Activated naive CD4-positive, alpha-beta T cell treated with anti-CD3 and anti-CD28 coated beads, Interleukin-2, amount 50 U/mL, for 16 hours (primary cell): ENCODE measurements at places on chromosomes 1 and 21.

DNA sequence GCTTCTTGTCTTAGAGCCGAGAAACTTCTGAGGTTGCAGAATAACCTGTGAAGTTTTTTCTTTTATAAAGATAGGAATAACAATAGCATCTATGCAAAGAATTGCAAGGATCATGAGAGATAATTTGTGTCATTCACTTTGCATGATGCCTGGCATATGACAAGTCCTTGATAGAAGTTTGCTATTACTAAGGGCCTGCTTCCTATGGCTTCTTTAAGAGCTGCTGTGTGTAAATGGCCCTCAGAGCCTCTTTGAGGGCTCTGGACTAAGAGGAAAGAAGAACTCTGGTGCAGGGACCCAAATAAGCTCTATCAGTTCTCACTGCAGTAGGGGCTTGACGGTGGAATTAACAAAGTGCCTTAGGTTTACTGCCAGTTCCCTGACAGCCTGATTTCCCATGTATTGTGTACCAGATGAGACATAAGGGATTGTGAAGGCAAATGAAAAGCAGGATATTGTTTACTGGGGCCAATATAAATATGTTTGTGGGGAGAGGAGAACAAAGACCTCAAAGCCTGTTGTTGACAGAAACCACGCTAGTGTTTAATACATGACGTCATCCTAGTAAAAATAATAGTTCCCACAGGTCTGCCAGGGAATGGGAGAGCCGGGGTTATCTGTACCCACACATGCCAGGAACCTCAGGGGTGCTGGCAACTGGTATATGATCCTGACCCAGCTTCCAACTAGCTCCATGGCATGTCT, 131.2 kb upstream of the UBE2U start:
- DNase-seq = no peak

DNA sequence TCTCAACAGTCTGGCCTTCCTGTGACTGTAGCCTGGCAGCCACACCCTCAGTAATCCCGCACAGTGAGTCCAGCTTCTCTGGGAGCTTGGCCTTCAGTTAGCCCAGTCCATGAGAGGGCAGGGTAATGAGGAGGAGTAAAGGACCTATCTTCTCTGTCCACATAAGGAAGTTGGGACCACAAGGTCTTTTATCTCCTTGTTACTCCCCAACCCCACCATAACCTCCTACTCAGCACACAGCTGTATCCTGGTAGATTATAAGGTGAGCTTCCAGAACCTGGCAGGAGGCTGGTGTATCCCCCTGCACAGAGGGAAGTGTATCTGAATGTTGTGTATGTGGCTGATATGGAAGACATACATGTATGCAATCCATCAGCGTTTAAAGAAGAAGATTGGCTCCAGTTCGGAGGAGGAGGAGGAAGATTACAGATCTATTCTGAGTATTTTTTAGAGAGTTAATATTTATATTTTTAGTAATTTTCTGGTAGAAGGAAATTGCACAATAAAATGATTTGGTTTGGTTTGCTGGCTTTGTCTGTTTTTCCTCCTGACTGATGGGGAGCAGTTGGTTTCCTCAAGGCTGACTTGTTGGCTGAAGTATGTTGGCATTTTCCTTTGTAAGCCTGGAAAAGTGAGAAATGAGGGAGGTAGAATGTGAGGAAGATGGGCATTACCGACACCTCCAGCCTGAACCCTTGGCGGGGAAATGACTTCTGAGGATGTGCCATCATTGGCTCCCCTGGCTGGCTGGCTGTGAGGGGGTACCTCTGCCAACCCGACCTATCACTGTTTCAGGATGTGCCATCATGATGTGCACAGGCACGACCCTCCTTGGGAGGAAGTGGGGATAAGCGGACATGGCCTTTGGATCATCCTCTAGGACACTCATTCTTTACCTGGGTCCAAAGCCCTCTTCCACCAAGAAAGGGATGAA, 5.0 kb downstream of the C1orf226 start:
- DNase-seq = no peak

- DNase-seq = no peak
Observed at GRCh38 chr1:35220976-35221375, 28.0 kb upstream of the SFPQ start.

GRCh38 chr1:147177611-147178380, 5.5 kb upstream of the PRKAB2 start:
- DNase-seq = no peak

GRCh38 chr1:52237430-52237829, 95.5 kb downstream of the ZFYVE9 start:
- no peak for DNase-seq

- DNase-seq = no peak
Observed at GRCh38 chr1:51219022-51219421, 17.1 kb upstream of the RNF11 start.

DNA sequence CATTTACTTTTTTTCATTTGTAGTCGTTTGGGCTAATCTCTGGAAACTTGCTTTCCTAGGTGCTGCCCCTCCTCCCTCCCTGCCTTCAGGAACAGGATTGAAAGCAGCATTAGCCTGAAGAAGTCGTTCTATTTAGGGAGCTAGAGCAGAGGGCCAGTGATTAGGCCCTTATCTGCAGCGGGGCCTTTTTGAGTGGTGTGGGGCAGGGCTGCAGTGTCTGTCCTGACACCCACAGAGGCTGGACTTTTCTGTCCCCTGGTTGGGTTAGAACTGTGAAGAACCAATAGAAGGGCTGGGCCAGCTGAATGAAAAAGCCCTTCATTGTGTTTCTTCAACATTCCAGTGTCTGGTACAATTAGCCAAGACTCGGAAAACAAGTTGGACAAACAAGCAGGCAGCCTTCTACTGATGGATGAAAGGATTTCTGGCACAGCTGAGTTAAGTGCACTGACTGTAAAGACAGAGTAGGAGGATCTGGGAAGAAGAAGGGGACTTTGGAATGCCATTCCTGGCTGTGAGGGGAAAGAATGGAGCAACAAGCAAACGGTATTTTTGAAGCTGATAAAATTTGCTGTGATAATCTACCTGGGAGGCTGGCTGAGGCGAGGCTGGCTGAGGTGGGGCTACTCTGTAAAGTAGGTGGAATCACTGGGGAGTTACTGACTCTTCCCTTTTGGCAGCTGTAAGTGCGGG, 9.7 kb downstream of the MACF1 start:
- DNase-seq = no peak

DNA sequence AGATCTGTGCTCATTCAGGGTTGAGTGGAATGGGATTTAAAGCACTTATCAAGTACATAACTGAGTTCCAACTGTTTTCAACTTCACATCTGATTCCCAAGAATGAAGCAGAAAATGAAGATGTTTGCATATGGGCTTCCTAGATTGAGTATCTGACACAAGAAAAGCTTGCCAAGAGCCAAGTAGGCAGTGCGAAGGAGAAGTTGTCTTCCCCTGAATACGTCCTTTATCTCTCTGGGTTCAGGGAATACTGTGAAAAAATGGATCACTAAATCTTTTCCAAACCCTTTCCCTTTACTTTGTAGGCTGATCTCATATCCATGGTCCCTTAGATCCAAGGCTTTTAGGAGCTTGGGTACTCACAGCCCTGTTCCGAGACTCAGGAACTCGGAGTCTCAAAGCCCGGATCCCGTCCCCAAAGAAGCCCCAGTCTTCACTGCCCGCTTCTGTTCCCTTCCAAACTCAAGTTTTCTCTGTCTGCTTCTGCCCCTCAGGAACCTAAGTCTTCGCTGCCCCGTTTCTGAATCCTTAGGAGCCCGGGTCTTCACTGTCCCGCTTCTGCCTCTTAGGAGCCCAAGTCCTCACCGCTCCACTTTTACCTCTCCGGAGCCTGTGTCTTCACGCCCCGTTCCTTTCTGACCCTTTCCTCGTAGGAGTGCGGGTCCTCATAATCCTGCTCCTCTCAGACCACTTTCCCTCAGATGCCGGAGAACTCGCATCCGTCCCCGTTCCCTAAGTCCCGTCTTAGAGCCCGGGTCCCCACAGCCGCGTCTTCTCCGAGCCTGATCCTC, 616 bp downstream of the TAF12 start:
- DNase-seq = no peak
